Ovary (tissue), 10 donors: ENCODE measurements at places on chromosomes 2 and 18. TPM values are rescaled to one million over a fixed set of nuclear protein-coding genes. Genes with fewer than 3 reads are reported as not detected.

- DNase-seq, result no peak
Observed at GRCh38 chr18:22488554-22488953, 70.8 kb upstream of the CTAGE1 start.

- no peak for DNase-seq
Observed at GRCh38 chr2:176745543-176746200, 466.9 kb upstream of the HNRNPA3 start.

DNA sequence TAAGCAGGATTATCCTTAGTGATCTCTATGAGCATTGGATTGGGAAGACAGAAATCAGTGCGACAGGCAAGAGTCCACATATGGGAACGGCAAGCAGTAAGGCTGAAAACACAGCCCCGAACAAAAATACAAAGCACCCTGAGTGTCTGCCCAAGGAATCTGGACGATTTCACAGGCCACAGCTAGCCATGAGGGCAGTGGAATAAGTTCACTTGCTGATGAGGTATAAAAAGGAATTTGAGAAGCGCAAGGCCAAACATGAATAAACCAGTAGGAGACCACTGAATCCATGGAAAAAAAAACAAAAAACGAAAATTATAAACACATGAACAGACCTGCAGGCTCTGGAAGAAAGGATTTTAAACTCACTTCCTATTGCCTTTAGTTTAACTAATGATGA is 24.3 kb downstream of the WDSUB1 start:
- DNase-seq, result no peak

The FAM228A gene
- 2.3 TPM for total RNA-seq

DNA sequence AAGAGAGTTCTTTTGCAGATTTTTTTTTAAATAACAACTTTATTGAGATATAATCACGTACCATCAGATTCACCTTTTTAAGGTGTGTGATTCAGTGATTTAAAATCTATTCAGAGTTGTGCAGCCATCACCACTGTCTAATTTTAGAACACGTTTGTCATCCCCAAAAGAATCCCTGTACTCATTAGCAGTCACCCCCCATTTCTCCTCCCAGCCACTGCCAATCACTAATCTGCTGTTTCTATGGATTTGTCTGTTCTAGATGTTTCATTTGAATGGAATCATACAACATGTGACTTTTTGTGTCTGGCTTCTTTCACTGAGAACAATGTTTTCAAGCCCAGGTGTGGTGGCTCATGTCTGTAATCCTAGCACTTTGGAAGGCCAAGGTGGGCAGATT is 55.4 kb upstream of the RAPH1 start:
- no peak for DNase-seq

The QPCT gene
- 0.35 TPM for total RNA-seq

DNA sequence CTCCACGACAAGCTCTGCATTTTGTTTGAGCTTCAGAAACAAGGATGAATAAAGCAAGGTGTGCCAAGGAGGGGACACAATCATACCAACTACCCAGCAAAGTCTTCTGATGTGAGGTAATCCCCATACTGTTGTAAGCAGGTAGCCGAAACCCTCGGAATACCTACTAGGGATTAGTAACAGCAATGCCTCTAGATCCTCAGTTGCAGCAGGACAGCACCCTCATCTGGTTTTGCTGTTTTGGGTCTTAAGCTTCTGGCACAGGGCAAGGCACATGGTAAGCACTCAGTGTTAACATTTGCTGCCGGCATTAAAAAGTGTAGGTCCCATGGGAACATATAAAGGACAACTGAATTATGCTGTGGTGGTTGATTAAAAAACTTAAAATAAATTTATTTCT is 16.0 kb upstream of the LINC00305 start:
- no peak for DNase-seq

DNA sequence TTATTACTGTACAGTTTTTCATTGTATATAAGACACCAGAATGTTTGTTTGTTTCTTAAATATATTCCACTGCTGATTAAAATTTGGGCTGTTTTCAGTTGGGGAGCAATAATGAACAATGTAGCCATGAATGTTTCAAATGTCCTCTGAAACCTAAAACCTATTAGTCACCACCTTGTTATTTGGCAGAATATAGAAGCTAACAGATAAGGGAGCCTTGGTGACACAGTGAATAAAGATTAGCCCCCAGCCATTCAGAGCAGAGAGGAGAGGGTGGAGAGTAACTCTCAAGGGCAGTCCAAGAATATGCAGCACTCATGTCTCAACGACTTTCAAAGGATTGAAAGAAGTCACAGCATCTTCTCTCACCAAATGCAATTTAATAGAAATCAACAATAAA is 43.1 kb upstream of the ATP8B1 start:
- no peak for DNase-seq

DNA sequence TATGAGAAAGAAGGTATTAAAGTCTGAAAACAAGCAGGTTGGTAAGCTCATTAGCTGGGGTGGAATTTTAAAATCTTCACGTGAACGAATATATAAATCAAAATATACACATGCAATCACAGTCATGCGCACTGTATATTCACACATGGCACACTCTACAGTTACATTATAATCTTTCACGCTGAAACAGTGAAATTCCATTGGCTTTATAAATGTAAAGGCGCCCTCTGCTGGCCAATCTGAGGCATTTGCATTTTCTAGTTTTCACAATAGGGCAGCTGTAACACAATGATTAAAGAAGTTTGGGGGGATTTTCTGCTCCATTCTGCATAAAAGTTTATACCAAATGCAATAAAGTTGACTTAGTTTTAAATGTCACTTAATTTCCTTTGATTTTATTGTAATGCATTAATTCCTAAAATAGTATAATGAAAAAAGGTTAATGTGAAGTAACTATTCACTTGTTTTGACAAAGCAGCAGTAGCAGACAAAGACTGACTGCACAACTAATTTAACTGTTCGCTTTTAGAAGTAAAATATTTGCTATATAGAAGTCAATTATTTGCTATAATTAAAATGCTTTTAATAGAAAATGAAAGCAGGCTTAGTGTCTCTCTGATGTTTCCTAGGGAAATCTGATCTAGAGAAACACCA is 17.2 kb downstream of the IFIH1 start:
- DNase-seq, result peak; percentile 39

The TTN gene
- 2.0 TPM for total RNA-seq

DNA sequence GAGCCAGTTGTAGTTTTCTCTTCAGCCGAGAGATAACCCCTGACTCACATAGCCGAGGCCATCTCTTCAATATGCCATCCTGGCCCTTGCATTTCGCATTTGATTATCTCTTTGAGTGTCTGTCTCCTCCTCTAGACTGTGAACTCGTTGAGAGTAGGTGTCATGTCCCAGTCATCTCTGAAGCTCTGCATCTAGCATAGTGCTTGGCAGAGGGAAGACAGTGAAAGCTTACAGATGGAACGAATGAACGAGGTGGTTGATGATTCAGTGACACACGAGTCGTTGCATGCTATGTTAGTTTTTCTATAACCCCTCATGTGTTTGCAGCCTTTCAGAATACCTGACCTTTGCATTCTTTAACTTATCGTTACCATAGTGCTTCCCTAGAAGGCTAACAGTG is 59.9 kb upstream of the CYRIA start:
- no peak for DNase-seq

DNA sequence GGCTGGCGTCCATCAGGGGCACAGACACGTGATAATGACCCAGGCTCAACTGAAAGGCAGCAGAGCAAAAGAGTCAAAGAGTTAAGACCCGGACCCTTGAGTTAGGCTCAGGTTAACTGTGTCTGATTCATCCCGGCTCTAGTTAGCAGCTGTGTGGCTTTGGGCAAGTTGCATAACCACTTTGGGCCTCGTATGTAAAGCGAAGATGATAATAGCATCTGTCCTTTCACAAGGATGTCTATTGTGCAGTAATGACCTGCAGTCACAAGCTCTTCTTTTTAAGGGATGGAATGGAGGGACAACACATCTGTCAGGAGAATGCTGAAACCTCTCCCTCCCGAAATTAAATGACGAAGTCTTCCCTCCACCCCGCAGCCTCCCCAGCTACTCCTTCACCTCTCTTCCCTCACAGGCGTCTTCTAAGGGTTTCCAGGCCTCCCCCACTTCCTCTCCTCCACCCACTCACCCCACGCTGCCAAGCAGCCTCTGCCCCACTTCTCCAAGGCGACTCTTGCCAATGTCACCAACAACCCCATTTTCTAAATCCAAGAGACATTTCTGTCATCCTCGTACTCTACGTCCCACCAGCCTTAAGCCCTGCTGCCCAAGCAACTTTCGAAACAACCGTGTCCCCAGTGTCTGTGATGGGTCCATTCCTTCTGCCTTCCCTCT is 135.1 kb upstream of the ID2 start:
- peak; percentile 9 for DNase-seq
